ENCODE measurements at places on chromosomes 7 and 10. TPM values are rescaled to one million over a fixed set of nuclear protein-coding genes. Genes with fewer than 3 reads are reported as not detected.

The IFIT1 gene
- total RNA-seq = 20.5 TPM

The CDCA7L gene
- 36.4 TPM for total RNA-seq

The SPACDR gene
- not detected for total RNA-seq

GRCh38 chr7:2687881-2688318 is at the start of gene AMZ1:
AMZ1 (plus strand) TSS chr7:2688202; CDS start chr7:2700452, 12,250 bp downstream.
- no peak for DNase-seq

DNA sequence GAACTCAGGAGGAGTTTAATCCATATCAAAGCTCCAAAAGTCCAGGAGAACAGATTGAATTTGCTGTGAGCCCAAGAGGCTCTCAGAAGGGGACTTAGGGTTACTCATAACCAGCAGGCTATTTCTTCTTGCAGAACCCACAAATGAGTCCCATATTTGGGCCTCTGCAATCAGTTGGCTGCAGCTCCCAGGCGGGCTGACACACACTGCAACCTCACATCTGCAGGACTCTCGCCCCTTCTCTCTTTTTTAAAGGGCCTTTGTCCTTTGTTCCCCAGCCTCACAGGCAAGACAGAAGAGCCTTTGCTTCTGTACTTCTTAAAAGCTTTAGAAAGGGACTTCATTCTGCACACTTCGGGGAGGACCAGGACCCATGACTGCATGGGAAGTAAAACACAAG is 26.7 kb downstream of the CREB3L2 start:
- DNase-seq = peak; percentile 90

All from umbilical cord (tissue), 2 donors.